ENCODE measurements at places on chromosomes 2 and 18. TPM values are rescaled to one million over a fixed set of nuclear protein-coding genes. Genes with fewer than 3 reads are reported as not detected.

- no peaks in the 10 kb centered on the region for H3K36me3 ChIP-seq
- no peaks in the 10 kb centered on the region for H3K4me1 ChIP-seq
- peak; percentile 41 for DNase-seq
- no peak overlapping the region for H3K27ac ChIP-seq
- no peaks in the 10 kb centered on the region for H3K27me3 ChIP-seq
Measured at GRCh38 chr2:12416600-12416999, 300.1 kb upstream of the TRIB2 start.

GRCh38 chr2:96801786-96802595 is 14.1 kb upstream of the CNNM3 start:
- no peak overlapping the region for H3K27ac ChIP-seq
- DNase-seq, result no peak
- peaks cover 3% of the 10 kb centered on the region for H3K36me3 ChIP-seq

DNA sequence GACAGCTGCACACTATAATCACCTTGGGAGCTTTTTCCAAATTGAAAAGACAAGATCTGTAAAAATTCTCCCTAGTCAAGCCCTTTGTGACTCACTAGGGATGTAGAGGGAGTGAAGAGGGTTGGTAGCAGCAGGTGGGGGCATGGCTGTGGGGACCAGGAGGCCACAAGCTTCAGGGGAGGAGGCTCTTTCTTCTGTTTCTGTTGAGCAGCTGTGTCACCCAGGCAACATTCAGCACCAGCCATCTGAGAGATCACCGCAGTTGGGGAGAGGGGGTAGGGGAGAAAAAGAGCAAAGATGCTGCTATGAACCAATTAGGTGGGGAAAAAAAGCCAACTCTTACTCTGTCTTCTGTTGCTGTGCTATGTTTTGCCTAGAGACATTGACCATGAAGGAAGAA is 352.3 kb upstream of the MEIS1 start:
- H3K4me3 ChIP-seq, result no peak overlapping the region
- no peaks in the 10 kb centered on the region for H3K4me1 ChIP-seq
- H3K36me3 ChIP-seq, result no peaks in the 10 kb centered on the region
- DNase-seq, result no peak
- H3K27ac ChIP-seq, result no peak overlapping the region

GRCh38 chr18:48975817-48976649 is 25.3 kb upstream of the SMAD7 start:
- H3K36me3 ChIP-seq, result no peaks in the 10 kb centered on the region
- H3K27ac ChIP-seq, result no peak overlapping the region
- no peaks in the 10 kb centered on the region for H3K27me3 ChIP-seq

GRCh38 chr2:158460632-158461297 is 4.0 kb downstream of the PKP4 start:
- DNase-seq, result peak; percentile 20
- H3K4me1 ChIP-seq, result peaks cover 33% of the 10 kb centered on the region
- no peak overlapping the region for H3K27ac ChIP-seq
- peaks cover 3% of the 10 kb centered on the region for H3K36me3 ChIP-seq
- H3K4me3 ChIP-seq, result no peak overlapping the region

GRCh38 chr2:8119782-8120505 is 561.9 kb upstream of the ID2 start:
- H3K27me3 ChIP-seq, result no peaks in the 10 kb centered on the region
- H3K4me1 ChIP-seq, result peaks cover 23% of the 10 kb centered on the region
- peak; percentile 90 for DNase-seq
- H3K4me3 ChIP-seq, result peak overlapping the region; percentile 40

DNA sequence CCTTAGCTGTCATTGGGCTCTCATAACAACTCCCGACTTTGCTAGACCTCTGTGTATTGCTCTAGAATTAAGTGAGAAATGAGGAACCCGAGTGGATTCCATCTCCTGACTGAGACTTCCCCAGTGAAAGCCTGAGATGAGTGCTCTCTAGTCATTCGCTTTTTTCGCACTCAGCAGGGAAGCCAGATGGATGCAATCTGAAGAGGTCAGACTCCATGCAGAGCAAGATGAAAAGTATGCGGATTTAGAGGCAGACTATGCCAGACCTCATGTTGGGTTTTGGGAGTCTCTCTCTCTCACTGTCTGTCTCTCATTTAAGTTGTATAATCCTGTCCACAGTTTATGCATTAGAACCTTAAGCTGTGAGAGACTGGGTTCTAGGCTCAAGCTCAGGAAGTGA is 88.6 kb downstream of the SLC5A7 start:
- no peaks in the 10 kb centered on the region for H3K36me3 ChIP-seq
- no peak overlapping the region for H3K4me3 ChIP-seq
- no peaks in the 10 kb centered on the region for H3K4me1 ChIP-seq
- H3K27ac ChIP-seq, result no peak overlapping the region

GRCh38 chr2:232488097-232488711 is 570 bp upstream of the ECEL1 start:
- H3K4me1 ChIP-seq, result no peaks in the 10 kb centered on the region
- no peaks in the 10 kb centered on the region for H3K27me3 ChIP-seq
- no peak overlapping the region for H3K27ac ChIP-seq
- no peaks in the 10 kb centered on the region for H3K36me3 ChIP-seq
- H3K4me3 ChIP-seq, result no peak overlapping the region

DNA sequence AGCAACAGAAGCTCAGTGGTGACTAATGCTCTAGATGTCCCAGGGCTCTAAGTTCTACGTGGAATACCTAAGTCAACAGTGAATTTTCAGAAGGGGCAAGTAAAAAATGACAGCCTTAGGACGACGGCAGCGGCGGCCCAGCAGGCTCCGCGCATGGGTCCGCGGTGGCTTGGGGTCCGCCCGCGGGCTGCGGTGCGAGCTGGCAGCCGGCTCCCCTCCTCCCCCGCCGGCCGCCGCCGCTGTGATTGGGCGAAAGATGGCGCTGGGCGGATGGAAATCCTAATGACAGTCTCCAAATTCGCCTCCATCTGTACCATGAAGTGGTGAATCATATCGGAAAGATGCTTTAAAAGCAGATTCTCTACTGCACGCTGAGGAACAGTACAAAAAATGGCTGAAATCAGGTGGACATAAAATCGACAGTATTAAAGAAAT is 74.7 kb downstream of the HNRNPLL start:
- 0 out of 2 replicates have a peak overlapping the region, but pooled peaks have one; percentile 10 for H3K27ac ChIP-seq
- DNase-seq, result peak; percentile 73
- H3K27me3 ChIP-seq, result no peaks in the 10 kb centered on the region
- peaks cover 12% of the 10 kb centered on the region for H3K4me1 ChIP-seq

DNA sequence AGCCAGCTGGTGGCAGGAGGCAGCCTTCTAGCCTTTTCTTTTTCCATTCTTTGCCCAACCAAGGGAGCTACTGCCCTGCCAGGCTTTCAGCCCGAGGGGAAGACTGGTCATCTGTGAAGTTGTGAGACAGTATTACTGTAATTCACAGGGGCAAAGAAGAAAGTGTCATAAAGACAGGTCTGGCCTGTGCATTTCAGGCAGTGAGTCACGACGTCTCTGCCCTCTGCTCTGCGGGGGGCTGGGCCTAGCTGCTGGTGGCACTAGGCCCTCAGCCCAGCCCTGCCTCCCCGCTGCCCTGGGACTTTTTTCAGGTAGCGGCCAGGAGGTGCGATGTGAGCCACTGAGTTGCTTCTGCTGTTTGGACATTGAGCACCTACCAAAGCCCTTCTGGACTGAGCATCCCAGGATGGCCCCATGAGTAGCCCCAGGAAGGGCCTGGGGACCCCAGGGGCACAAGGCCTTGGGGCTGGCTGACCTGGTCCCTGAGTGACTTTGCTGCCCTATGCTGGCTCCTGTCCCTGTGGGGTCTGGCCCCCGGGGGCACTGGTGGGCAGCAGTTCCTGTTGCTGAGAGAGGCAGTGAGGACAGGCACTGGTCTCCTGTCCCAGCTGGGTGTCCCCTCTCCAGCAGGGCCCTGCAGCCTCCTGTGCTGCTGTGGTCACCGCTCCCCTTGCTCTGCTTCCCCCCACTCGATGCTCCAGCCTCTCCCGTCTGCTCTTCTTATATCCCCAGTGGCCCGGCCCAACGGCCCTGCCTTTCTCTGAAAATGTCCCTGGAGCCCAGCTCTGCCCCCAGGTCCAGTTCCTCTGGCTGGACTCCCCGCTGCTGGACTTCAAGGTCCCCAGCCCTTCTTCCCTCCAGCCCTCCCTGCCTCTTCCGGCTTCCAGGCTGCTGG is 7.0 kb downstream of the INHBB start:
- no peaks in the 10 kb centered on the region for H3K27me3 ChIP-seq
- peak; percentile 91 for DNase-seq
- no peak overlapping the region for H3K4me3 ChIP-seq
- peaks cover 37% of the 10 kb centered on the region for H3K36me3 ChIP-seq
- H3K4me1 ChIP-seq, result peaks cover 50% of the 10 kb centered on the region

DNA sequence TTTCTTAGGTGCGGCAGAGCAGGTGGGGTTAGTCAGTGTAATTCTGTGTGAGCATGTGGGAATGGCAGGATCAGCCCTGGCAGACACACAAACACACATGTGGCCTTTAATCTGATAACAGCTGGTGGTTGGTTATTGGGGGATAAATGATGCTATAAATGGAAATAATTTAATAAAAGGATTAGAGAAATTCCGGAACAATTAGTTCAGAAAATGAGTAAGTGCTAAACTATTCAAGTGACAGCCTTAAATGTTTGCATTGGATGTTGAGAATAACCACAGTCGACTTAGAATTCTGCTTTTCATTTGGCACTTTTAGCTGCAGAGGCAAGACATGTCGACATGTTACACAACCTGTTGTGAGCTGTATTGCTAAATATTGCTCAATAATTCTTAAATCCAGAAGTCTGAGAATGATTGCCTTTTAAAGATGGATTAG is 7.2 kb downstream of the SMYD1 start:
- H3K36me3 ChIP-seq, result no peaks in the 10 kb centered on the region
- H3K4me3 ChIP-seq, result no peak overlapping the region
- H3K4me1 ChIP-seq, result peaks cover 11% of the 10 kb centered on the region
- no peak overlapping the region for H3K27ac ChIP-seq
- DNase-seq, result peak; percentile 77

DNA sequence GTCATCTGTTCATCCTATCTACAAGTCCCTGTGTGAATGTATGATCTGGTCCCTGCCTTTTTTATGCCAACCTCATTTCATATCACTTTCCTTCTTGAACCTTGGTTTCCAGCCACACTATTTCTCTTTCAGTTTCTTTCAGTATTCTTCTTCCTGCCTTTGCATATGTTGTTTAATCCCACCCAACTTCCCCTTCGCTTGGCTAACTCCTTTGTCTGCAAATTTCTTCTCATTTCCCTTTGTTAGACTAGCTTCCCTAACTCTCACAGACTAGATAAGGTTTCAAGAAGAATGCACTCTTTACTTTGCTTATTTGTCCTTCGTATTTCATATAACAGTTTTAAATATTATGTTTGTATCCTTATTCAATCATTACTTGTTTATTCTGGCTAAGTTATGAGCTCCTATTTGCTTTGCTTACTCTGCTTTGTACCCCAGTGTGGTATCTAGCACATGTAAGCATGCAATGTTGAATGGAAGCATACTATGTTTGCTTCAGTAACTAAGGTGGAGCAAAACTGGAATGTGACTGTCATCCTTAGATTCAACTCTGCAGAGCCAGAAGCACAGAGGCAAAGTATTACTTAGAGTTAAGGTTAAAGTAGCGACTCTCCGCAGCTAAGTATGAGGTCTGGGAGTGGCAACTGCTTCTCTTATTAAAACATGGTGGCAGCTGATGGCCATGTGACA is 681.3 kb downstream of the CPS1 start:
- no peak overlapping the region for H3K27ac ChIP-seq
- no peaks in the 10 kb centered on the region for H3K4me1 ChIP-seq
- H3K27me3 ChIP-seq, result 0 out of 2 replicates have a peak, but pooled peaks cover 3% of the 10 kb centered on the region
- DNase-seq, result no peak

DNA sequence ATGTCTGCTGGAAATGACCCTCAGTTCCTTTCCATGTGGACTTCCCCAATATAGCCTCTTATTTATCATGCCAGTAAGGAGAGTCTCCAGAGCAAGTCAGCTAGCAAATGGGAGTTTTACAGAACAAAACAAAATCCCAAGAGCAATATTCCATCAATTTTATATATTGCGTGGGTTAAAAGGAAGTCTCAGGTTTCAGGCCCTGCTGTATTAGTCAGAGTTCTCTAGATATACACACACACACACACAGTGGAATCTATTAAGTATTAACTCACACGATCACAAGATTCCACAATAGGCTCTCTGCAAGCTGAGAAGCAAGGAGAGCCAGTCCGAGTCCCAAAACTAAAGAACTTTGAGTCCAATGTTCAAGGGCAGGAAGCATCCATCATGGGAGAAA is 102.8 kb upstream of the MAP2 start:
- no peak overlapping the region for H3K4me3 ChIP-seq
- H3K27ac ChIP-seq, result no peak overlapping the region
- DNase-seq, result peak; percentile 40
- peaks cover 30% of the 10 kb centered on the region for H3K27me3 ChIP-seq

DNA sequence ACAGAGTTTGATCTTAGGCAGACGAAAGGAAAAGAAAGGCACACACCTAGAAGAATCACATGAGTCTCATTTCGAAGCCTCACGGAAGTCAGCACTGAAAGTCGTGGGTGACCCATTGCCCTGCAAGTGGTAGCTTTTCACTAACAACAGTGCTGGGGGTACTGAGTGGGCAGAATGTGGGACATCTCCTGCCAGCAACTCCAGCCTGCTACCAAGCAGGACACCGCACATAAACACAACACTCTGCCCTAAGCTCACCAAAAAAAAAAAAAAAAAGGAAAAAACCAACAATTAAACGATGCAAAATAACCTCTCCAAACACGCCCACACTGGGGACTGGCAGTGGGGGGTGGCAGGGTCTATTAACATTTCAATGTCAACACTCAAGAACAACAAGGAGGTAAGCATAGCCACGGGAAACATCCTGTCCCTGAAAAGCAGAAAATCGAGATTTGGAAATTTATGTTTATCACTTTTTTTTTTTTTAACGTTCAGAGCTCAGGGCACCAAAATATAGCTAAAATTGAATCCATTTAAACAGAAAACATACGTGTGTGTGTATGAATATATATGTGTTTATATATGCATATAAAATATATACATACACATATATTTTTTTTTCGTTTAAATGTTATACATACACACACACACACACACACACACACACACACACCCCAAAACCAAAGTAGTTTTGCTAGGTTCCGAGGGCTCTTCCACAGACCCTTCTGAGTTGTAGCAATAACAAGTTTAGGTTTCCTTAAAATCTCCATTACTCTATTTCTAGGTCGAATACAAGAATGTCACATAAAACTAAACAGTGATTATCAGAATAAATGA is 2.2 kb downstream of the INO80D start:
- peak overlapping the region; percentile 87 for H3K27ac ChIP-seq
- H3K4me3 ChIP-seq, result peak overlapping the region; percentile 95
- peaks cover 16% of the 10 kb centered on the region for H3K4me1 ChIP-seq
- peak; percentile 16 for DNase-seq
- no peaks in the 10 kb centered on the region for H3K36me3 ChIP-seq

- no peak overlapping the region for H3K4me3 ChIP-seq
- peaks cover 21% of the 10 kb centered on the region for H3K4me1 ChIP-seq
- no peaks in the 10 kb centered on the region for H3K36me3 ChIP-seq
- no peaks in the 10 kb centered on the region for H3K27me3 ChIP-seq
Measured at GRCh38 chr18:47912794-47913585, 17.5 kb downstream of the SMAD2 start.

GRCh38 chr2:144477957-144478311 is 42.0 kb downstream of the ZEB2 start:
- no peak overlapping the region for H3K4me3 ChIP-seq
- peaks cover 23% of the 10 kb centered on the region for H3K4me1 ChIP-seq
- H3K36me3 ChIP-seq, result no peaks in the 10 kb centered on the region
- H3K27ac ChIP-seq, result no peak overlapping the region
- DNase-seq, result no peak
- H3K27me3 ChIP-seq, result no peaks in the 10 kb centered on the region

The ADRA2B gene
- total RNA-seq, result not detected

The ZNF2 gene
- total RNA-seq, result 1.4 TPM

The CTAGE1 gene
- not detected for total RNA-seq

The UBE2E3 gene
- 66.6 TPM for total RNA-seq

The DNPEP gene
- 86.2 TPM for total RNA-seq

The CD302 gene
- 8.5 TPM for total RNA-seq

The ACTG2 gene
- total RNA-seq, result 3.8 TPM

The C2orf80 gene
- not detected for total RNA-seq
